Muscle of arm (tissue), 14 donors: ENCODE measurements at places on chromosomes 5 and 9. TPM values are rescaled to one million over a fixed set of nuclear protein-coding genes. Genes with fewer than 3 reads are reported as not detected.

The PCDH12 gene
- polyA plus RNA-seq, result 25.7 TPM

The SPATA31A3 gene
- not detected for polyA plus RNA-seq

The FANCC gene
- polyA plus RNA-seq, result 16.5 TPM

The PLEKHG4B gene
- 0.68 TPM for polyA plus RNA-seq

The MPDZ gene
- polyA plus RNA-seq, result 45.0 TPM

The CCNJL gene
- polyA plus RNA-seq, result 5.7 TPM

The SAPCD2 gene
- 5.0 TPM for polyA plus RNA-seq

The CCDC192 gene
- polyA plus RNA-seq, result not detected

The CD14 gene
- 22.7 TPM for polyA plus RNA-seq

The PCDHGC5 gene
- 0.85 TPM for polyA plus RNA-seq

The IL13 gene
- 0.18 TPM for polyA plus RNA-seq

The C5orf46 gene
- not detected for polyA plus RNA-seq

The ENTPD8 gene
- 6.2 TPM for polyA plus RNA-seq

The SPATA6L gene
- polyA plus RNA-seq, result 0.36 TPM

The IFNA13 gene
- not detected for polyA plus RNA-seq

The CNTFR gene
- polyA plus RNA-seq, result 53.0 TPM

The SPAAR gene
- 1.6 TPM for polyA plus RNA-seq

The CDH6 gene
- 5.6 TPM for polyA plus RNA-seq

The ARHGEF39 gene
- 4.5 TPM for polyA plus RNA-seq

The FOXD1 gene
- polyA plus RNA-seq, result 0.43 TPM
